ENCODE measurements at places on chromosomes 4 and X.

- DNase-seq: no peak
Observed at GRCh38 chr4:99841129-99841528, 24.5 kb downstream of the DAPP1 start.

DNA sequence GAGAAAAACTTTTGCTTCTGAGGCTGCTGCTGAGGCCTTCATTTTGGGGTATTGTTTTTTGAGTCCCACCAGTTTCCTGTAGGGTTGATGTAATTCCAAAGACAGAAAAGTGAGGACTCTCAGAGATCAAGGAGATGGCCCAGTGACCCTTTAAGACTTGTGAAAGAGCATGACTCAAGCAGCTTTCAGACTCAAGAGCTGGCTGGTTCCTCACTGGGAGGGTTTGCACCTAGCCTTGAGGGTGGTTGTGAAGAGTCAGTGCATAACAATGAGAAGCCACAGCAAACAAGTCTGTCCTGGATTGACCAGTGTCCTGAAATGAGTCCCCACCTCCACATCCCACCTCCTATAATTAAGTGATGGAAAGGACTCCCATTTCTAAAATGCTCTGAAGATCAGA is 89.2 kb downstream of the NHS start:
- DNase-seq: no peak

- DNase-seq: no peak
Observed at GRCh38 chr4:22071749-22072148, 123.2 kb upstream of the KCNIP4 start.

- DNase-seq: no peak
Observed at GRCh38 chrX:38868941-38869401, 67.7 kb downstream of the MID1IP1 start.
